ENCODE measurements at places on chromosomes 1 and 21. TPM values are rescaled to one million over a fixed set of nuclear protein-coding genes. Genes with fewer than 3 reads are reported as not detected.

The FNDC5 gene
- total RNA-seq = not detected

The TNN gene
- total RNA-seq = not detected

The ZNF670 gene
- 2.0 TPM for total RNA-seq

The SLC30A7 gene
- total RNA-seq = 23.3 TPM

The EBNA1BP2 gene
- total RNA-seq = 104 TPM

The TRPM2 gene
- total RNA-seq = 9.1 TPM

The ACTA1 gene
- not detected for total RNA-seq

The SLC35F3 gene
- 8.6 TPM for total RNA-seq

The SPRR2F gene
- total RNA-seq = not detected

All from GM12878 (cell line).